Skeletal muscle tissue (tissue), 5 donors: ENCODE measurements at places on chromosomes 2 and 18. TPM values are rescaled to one million over a fixed set of nuclear protein-coding genes. Genes with fewer than 3 reads are reported as not detected.

Gene ANKRD62
- not detected for total RNA-seq

Gene CCL20
- total RNA-seq, result not detected

Gene LHCGR
- 4.2 TPM for total RNA-seq

Gene TNS1
- 73.1 TPM for total RNA-seq

Gene HOXD8
- 18.8 TPM for total RNA-seq

Gene CLK1
- 99.2 TPM for total RNA-seq

Gene HAAO
- 4.2 TPM for total RNA-seq

Gene CCBE1
- total RNA-seq, result 2.6 TPM

Gene SPATA3
- total RNA-seq, result not detected

Gene CTAGE1
- total RNA-seq, result not detected

Gene CNDP1
- not detected for total RNA-seq

Gene UGT1A6
- 0.52 TPM for total RNA-seq

Gene SCN3A
- 0.52 TPM for total RNA-seq

Gene L3MBTL4
- total RNA-seq, result 5.2 TPM
